ENCODE measurements at places on chromosomes 3 and 15.

DNA sequence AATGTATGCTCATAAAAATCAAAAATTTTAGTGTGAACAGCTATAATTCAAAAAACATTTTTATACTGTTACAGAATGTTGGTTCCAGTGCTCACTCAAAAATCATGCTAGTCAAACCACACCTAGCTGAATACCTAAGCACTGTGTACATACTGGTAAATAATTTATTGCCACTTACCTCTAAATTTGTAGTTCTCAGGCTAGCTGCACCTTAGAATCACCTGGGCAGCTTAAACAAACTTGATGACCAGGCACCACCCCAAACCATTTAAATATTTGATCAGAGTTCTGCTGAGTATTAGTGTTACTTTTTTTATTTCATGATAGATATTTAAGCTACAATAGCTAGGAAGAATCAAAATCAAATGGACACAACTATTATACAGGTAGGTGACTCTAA lies 32.3 kb upstream of the TMCO5A start:
- DNase-seq: no peak

GRCh38 chr15:69499521-69500211 lies 47.0 kb downstream of the RPLP1 start:
- DNase-seq: peak; percentile 31

DNA sequence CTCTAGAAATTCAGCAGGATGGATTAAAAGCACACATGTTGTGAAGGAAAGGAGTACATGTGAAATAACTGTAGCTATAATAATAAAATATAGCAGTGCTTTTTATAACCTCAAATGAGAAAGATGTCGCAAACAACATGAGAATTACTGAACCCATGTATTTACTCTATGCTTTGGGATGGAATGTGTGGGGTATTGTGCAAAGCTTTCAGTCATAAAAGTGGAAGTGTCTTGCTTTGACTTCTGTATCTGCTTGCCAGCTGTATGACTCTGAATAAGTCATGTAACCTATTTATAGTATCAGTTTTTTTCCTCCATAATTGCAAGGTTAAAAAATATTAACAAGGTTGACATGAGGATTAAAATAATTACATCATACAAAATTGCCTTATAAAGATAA lies 519.3 kb upstream of the CADM2 start:
- DNase-seq: no peak

DNA sequence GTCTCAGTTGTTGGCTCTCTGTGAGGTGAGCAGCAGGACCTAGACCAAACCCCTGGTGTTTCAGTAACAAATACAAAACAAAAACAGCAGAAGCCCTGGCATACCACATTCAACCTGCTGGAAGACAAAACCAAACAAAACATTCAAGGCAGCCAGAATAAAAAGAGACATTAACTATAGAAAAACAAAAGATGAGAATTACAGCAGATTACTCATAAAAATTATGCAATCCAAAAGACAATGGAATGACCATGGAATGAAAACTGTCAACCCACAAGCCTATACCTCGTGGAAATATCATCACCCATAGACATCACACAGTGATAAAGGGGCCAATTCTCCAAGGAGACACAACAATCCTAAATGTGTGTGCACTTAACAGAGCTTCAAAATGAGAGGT lies 106.0 kb upstream of the IQSEC1 start:
- no peak for DNase-seq

- no peak for DNase-seq
Observed at GRCh38 chr3:69458803-69459365, 73.0 kb upstream of the FRMD4B start.

GRCh38 chr15:42069025-42069424 lies 25.3 kb downstream of the PLA2G4D start:
- DNase-seq: no peak

DNA sequence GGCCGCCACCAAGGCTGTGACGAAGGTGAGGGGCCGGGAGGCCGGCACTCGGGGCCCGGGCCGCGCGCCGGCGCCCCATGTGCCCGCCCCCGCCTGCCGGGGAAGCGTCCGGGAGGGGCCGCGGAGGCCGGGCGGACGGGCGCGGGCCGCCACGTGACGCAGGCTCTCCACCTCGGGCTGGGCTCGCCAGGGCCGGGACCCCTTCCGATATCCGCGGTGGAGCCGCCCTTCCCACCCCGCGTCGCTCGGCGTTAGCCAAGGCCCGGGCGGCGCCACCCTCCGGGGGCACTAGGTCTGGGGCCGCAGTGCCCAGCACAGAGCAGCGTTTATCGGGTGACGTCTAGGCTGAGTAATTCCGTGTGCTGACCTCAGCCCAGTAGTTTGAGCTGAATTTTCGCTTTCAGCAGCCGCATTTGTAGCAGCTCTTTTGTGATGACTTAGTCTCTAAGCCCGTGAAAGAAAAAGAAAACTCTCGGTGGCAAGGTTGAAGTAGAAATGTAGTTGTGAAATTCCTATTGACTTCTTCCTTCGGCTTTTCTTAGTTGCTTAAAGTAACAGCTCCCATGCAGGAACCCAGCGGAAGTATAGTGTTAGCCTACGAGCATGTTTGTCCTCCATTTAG lies 885 bp downstream of the CDV3 start:
- no peak for DNase-seq

- no peak for DNase-seq
Observed at GRCh38 chr3:182255158-182255557, 538.1 kb upstream of the ATP11B start.

All from C1 segment of cervical spinal cord (tissue), 14 donors.